ENCODE measurements at places on chromosomes 13 and 19.

DNA sequence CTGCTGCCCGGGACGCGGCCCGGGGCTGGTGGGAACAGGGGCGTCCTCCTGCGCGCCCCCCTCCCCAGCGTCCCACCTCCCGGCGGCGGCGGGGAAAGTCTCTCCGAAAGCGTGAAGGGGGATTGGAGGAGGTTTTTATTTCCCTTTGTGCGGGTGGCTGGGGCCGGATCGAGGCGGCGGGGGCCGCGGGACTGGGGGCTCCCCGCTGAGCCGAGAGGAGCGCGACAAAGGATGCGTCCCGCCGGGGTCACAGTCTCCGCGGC is 132 bp downstream of the SHD start:
- peaks cover 10% of the 10 kb centered on the region for H3K27me3 ChIP-seq
- peaks cover 2% of the 10 kb centered on the region for H3K4me1 ChIP-seq
- DNase-seq = no peak
- no peak overlapping the region for H3K4me3 ChIP-seq
- H3K27ac ChIP-seq = no peak overlapping the region

DNA sequence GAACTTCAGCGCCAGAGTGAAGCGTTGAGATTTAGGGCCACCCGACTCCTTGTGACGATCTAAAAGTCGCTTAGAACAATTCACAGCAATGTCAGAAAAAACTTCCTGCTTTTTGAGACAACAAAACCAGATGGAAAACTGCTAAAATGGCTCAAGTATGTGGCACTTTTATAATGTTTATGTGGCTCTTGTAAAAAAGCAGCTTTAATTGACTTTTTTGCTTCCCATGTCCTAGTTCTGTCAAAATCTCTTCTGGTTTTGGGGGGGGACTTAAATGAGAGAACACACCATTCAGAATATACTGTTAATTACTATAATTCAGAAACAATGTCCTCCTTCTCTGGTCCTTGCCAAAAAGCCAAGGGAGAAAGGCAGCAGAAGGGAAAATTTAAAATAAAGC is 154.7 kb upstream of the LSM14A start:
- peaks cover 3% of the 10 kb centered on the region for H3K36me3 ChIP-seq

DNA sequence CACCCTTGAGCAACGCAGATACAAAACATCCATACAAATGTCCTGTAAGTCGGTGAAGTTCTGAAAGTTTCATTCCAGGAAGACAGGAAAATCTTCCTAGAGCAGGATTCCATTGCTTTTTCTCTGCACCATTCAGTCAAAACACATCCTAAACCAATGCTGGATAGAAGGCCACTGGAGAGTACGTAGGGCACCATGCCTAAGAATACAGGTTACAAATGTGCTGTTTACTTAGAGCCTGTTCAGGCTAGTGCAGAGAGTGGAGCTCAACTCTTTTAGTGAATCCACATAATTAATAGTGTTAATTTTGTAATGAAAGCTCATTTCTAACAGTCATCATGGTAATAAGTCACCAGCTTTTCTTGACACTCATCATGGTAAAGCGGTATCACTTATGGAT is 187.6 kb downstream of the NHLRC3 start:
- H3K27ac ChIP-seq = no peak overlapping the region
- H3K36me3 ChIP-seq = no peaks in the 10 kb centered on the region
- no peak for DNase-seq
- peaks cover 25% of the 10 kb centered on the region for H3K27me3 ChIP-seq
- H3K4me3 ChIP-seq = no peak overlapping the region

DNA sequence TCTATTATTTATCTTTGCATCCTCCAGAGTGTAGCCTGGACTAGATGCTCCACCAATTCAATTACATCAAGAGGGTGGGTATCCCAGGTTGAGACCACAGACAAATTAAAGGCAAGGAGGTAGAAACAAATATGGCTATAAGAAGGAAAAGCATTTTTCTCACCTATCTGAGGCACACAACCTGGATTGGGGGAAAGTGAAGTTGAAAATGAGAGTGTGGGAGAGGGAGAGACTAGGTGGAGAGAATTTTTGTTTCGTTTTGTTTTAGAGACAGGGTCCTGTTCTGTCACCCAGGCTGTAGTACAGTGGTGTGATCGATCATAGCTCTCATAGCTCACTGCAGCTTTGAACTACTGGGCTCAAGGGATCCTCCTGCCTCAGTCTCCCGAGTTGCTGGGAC is 5.8 kb upstream of the PRODH2 start:
- H3K27ac ChIP-seq = no peak overlapping the region
- no peak for DNase-seq
- H3K27me3 ChIP-seq = peaks cover 29% of the 10 kb centered on the region
- H3K36me3 ChIP-seq = peaks cover 3% of the 10 kb centered on the region

GRCh38 chr13:27252467-27252866 is 1.1 kb downstream of the RPL21 start:
- peaks cover 2% of the 10 kb centered on the region for H3K36me3 ChIP-seq
- peaks cover 28% of the 10 kb centered on the region for H3K4me1 ChIP-seq
- DNase-seq = no peak
- peak overlapping the region; percentile 95 for H3K4me3 ChIP-seq

DNA sequence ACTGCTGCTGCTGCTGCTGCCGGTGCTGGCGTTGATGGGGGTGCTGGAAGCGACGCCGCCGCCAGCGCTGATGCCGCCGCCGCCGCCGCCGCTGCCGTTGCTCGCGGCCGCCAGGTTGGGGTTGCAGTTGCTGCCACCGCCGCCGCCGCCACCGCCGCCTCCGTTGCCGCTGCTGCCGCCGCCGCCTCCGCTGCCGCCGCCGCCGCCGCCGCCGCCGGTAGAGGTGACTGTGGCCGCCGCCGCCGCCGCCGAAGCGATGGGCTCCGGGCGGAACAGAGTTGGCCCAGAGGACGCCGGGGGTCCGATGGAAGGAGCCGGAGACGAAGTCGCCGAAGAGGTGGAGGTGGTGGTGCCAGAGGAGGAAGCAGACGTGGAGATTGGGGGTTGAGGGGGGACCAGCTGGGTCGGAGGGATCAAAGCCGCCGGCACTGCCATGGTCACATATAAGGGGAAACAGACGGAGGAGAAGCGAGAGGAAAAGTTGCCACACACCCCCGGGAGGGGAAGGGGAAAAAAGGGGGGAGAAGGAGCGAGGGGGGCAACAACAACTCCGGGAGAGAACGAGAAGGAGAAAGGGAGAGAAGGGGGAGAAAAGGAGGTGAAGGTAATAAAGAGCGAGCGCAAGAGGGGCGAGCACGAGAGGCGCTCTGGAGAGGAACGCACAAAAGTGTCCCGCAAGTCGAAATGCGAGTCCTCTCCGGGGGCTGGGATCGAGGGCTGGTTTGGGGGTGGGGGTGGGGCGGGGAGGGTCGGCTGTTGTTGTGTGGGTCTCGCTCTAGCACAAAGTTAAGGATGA is 471 bp downstream of the DACH1 start:
- peak overlapping the region; percentile 77 for H3K4me3 ChIP-seq
- peaks cover 6% of the 10 kb centered on the region for H3K4me1 ChIP-seq
- DNase-seq = no peak
- H3K36me3 ChIP-seq = peaks cover 5% of the 10 kb centered on the region
- H3K27ac ChIP-seq = no peak overlapping the region
- peaks cover 38% of the 10 kb centered on the region for H3K27me3 ChIP-seq

GRCh38 chr13:61453121-61453520 is 37.5 kb upstream of the PCDH20 start:
- H3K36me3 ChIP-seq = no peaks in the 10 kb centered on the region
- no peak for DNase-seq
- H3K27me3 ChIP-seq = no peaks in the 10 kb centered on the region
- no peaks in the 10 kb centered on the region for H3K4me1 ChIP-seq
- H3K27ac ChIP-seq = no peak overlapping the region
- H3K4me3 ChIP-seq = no peak overlapping the region

- no peak for DNase-seq
- no peaks in the 10 kb centered on the region for H3K27me3 ChIP-seq
- H3K27ac ChIP-seq = no peak overlapping the region
- peak overlapping the region; percentile 83 for H3K4me3 ChIP-seq
Observed at GRCh38 chr13:100203696-100204367, 114.9 kb downstream of the PCCA start.

DNA sequence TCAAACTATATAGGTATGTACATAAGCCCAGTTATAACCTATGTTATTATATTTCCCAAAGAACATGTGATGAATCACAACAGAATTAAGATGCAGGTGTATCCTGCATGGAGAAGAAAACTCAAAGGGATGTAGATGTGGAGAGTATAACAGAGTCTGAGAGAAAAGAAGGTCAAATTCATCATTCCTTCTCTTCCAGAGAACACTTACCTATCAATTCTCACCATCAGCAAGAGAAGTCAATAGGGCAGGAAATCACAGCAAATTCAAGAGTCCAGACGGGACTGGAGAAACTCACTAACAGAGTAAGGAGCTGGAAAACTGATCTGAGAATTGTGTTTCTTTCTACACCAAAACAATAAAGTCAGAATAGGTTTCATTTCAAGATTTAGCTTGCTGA is 28.4 kb downstream of the DIAPH3 start:
- no peaks in the 10 kb centered on the region for H3K36me3 ChIP-seq
- no peaks in the 10 kb centered on the region for H3K27me3 ChIP-seq
- DNase-seq = no peak
- H3K4me3 ChIP-seq = no peak overlapping the region
- H3K4me1 ChIP-seq = no peaks in the 10 kb centered on the region

- peaks cover 21% of the 10 kb centered on the region for H3K27me3 ChIP-seq
- no peak for DNase-seq
- H3K4me1 ChIP-seq = no peaks in the 10 kb centered on the region
- H3K36me3 ChIP-seq = no peaks in the 10 kb centered on the region
- H3K27ac ChIP-seq = no peak overlapping the region
- no peak overlapping the region for H3K4me3 ChIP-seq
Observed at GRCh38 chr13:46543287-46543686, 9.7 kb upstream of the LRCH1 start.

- H3K36me3 ChIP-seq = no peaks in the 10 kb centered on the region
- H3K4me1 ChIP-seq = no peaks in the 10 kb centered on the region
- DNase-seq = no peak
- H3K27ac ChIP-seq = no peak overlapping the region
- H3K4me3 ChIP-seq = no peak overlapping the region
Observed at GRCh38 chr13:73341748-73342147, 282.9 kb downstream of the KLF5 start.

- no peak for DNase-seq
- peaks cover 12% of the 10 kb centered on the region for H3K36me3 ChIP-seq
- H3K4me1 ChIP-seq = peaks cover 31% of the 10 kb centered on the region
- H3K27me3 ChIP-seq = no peaks in the 10 kb centered on the region
- H3K27ac ChIP-seq = no peak overlapping the region
Observed at GRCh38 chr19:42092350-42092749, 16.4 kb downstream of the ZNF574 start.

- no peak overlapping the region for H3K4me3 ChIP-seq
- DNase-seq = no peak
- peaks cover 26% of the 10 kb centered on the region for H3K27me3 ChIP-seq
- H3K4me1 ChIP-seq = peaks cover 5% of the 10 kb centered on the region
- no peak overlapping the region for H3K27ac ChIP-seq
Observed at GRCh38 chr19:35284153-35285094, 2.1 kb downstream of the HAMP start.

DNA sequence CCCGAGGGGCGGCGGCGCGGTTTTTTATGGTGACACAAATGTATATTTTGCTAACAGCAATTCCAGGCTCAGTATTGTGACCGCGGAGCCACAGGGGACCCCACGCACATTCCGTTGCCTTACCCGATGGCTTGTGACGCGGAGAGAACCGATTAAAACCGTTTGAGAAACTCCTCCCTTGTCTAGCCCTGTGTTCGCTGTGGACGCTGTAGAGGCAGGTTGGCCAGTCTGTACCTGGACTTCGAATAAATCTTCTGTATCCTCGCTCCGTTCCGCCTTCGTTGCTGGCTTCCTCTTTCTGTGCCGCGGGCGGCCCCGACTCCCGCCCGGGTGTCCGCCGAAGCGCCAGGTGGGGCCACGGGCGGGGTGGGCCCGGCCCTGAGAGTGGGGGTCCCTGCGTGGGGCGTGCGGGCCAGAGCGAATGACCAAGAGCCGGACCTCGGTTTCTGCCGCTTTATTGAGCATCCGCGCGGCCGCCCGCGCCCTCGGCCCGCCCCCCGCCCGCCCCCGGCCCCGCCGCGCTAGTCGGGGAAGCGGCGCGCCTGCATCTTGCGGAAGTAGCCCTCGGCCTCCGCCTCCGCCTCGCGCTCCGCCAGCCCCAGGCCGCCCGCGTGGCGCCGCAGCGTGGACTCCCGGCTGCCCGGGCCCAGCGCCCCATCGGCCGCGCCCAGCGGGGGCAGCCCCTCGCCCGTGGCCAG is 9.6 kb downstream of the PLPPR3 start:
- H3K4me3 ChIP-seq = peak overlapping the region; percentile 52
- peak overlapping the region; percentile 59 for H3K27ac ChIP-seq
- no peak for DNase-seq
- H3K36me3 ChIP-seq = peaks cover 5% of the 10 kb centered on the region
- H3K27me3 ChIP-seq = no peaks in the 10 kb centered on the region

- no peak for DNase-seq
- H3K4me1 ChIP-seq = no peaks in the 10 kb centered on the region
- H3K36me3 ChIP-seq = no peaks in the 10 kb centered on the region
Observed at GRCh38 chr13:36536546-36536945, 104.3 kb downstream of the CCNA1 start.

GRCh38 chr19:50723069-50723468 is at the start of gene CLEC11A:
TSS of gene CLEC11A (plus strand) at chr19:50723364. CDS start at chr19:50723526, 162 bp downstream.
- H3K27me3 ChIP-seq = peaks cover 74% of the 10 kb centered on the region
- DNase-seq = no peak
- H3K4me3 ChIP-seq = peak within 1 kb of the TSS; percentile 61
- H3K36me3 ChIP-seq = peaks cover 6% of the 10 kb centered on the region
- H3K4me1 ChIP-seq = peaks cover 13% of the 10 kb centered on the region

DNA sequence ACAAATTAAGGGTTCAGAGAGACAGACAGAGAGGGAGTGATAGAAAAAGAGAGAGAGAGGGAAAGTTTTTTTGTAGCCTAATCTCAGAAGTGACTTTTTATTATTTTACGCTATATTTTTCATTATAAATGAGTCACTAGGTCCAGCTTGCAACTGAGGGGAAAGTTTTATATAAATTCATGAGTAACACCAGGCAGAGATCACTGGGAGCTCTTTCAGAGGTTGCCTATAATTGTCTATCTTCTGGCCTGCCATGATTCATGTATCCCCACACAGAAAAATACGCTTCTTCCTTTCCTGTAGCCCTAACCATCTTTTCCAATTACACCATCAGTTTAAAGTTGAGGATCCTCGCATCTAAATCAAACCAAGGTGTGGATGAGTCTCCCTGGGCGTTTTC is 467.9 kb downstream of the SLITRK1 start:
- no peaks in the 10 kb centered on the region for H3K4me1 ChIP-seq
- H3K27me3 ChIP-seq = no peaks in the 10 kb centered on the region
- H3K27ac ChIP-seq = no peak overlapping the region

GRCh38 chr13:93922063-93922855 is 557.2 kb downstream of the DCT start:
- H3K4me1 ChIP-seq = no peaks in the 10 kb centered on the region
- H3K36me3 ChIP-seq = no peaks in the 10 kb centered on the region
- H3K4me3 ChIP-seq = no peak overlapping the region
- H3K27me3 ChIP-seq = peaks cover 29% of the 10 kb centered on the region
- no peak overlapping the region for H3K27ac ChIP-seq

GRCh38 chr19:1765904-1766799 is 12.8 kb downstream of the ONECUT3 start:
- H3K27ac ChIP-seq = peak overlapping the region; percentile 16
- DNase-seq = no peak
- H3K4me1 ChIP-seq = peaks cover 4% of the 10 kb centered on the region
- H3K4me3 ChIP-seq = no peak overlapping the region
- H3K36me3 ChIP-seq = peaks cover 4% of the 10 kb centered on the region

All from T-helper 17 cell (primary cell).